Suppressor macrophage treated with lipopolysaccharide for 4 hours (primary cell): ENCODE measurements at places on chromosomes 4 and X.

- DNase-seq = no peak
Measured at GRCh38 chrX:124325732-124326131, 6.7 kb upstream of the TEX13D start.

- no peak for DNase-seq
Measured at GRCh38 chr4:139562839-139563238, 6.8 kb upstream of the SETD7 start.

GRCh38 chrX:146604196-146604595, 205.4 kb upstream of the CXorf51B start:
- no peak for DNase-seq

GRCh38 chrX:133497356-133497755, 82.1 kb upstream of the GPC4 start:
- DNase-seq = no peak

DNA sequence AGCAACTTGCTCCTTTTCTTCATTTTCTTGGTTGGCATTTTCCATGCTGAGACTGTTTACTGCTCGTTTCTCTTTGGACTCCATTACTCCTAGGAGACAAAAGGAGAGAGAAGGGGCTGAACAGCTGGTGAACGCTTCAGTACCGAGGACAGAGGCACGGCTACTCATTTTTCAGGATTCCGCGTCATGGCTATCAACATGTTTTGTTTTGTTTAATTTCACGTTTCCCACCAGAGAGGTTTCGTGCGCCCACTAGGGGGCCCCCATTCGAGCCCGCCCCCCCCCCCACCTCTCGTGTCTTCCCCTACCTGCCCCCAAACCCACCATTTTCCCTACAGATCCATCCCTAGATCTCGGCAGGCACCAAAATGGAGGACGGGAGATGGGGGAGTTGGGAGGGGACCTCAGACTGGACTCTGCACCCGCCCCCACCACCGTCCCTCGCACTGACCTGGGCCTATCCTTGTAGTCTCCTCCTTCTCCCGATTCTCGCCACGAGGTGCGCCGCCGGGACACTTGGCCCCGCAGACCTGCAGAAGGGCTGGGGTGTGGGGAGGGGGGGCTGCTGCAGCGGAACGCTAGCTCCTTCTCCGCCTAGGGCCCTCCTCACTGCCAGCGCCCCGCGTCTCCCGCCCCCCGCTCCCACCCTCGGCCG, 653 bp downstream of the BEX1 start:
- DNase-seq = peak; percentile 6

- DNase-seq = no peak
Measured at GRCh38 chr4:176653401-176654220, 139.1 kb downstream of the VEGFC start.

GRCh38 chrX:42673301-42673810, 104.6 kb downstream of the PPP1R2C start:
- DNase-seq = no peak

- DNase-seq = no peak
Measured at GRCh38 chr4:175935016-175935661, 123.1 kb upstream of the GPM6A start.

DNA sequence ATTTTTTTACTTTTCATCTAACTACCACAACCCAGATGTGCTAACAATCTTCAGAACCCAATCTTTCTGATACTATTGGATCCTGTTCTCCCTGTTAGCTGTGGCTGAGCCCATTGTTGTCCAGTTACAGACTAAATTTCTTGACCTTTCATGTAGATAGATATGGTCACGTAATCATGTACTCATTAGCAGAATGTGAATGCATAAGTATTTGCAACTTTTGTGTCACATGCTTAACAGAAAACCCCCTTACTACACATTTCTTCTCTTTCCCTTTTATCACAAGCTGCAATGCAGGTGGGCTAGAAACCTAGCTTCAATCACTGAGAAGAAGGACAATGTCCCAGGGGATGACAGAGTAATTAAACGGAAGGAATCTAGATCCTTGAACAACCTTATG, 13.1 kb upstream of the FAM13A start:
- DNase-seq = no peak

DNA sequence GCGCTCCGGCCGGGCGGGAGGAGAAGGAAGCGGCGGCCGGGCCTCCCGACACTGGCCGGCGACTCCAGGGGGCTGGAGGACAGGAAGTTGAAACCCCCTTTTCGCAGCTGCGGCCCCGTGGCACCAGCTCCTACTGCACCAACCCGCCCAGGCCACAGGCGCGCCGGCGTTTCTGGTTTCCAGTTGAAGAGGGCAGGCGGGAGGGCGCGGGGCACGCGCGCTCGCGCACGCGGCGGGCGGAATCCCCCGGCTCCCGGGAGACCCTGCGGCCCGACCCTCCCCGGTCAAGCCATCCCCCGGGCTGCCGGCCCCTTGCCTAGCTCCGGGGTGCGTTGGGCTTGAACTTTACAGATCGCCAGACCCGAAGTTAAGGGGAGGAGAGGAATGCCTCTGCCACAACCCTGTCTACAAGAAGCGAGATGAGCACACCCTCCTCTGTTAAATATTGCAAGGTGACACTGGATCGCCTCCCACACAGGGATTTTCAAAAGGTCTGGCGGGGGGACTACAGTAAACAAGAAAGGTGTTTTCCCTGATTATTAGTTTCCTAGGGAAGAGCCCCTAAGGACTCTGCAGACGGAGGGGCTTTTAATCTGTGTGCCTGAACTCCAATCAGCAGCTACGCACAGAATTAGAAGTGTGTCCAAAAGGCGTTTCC, 1.4 kb downstream of the ELOVL6 start:
- peak; percentile 53 for DNase-seq

DNA sequence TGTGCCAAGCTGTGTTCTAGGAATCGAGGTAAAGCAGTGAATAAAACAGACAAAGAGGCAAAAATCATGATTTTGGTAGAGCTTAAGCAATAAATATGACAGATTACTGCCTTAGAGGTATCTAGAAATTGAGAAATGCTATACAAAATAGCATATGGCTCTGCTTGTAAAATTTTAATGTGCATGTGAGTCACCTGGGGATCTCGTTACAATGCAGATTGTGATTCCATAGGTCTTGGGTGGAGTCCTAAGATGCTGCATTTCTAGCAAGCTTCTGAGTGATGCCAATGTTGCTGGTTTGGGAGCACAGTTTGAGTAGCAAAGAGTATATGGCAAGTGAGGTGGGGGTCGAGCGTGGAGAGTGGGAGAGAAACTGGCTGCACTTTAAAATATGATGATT, 697.3 kb upstream of the MAGEB2 start:
- DNase-seq = no peak

DNA sequence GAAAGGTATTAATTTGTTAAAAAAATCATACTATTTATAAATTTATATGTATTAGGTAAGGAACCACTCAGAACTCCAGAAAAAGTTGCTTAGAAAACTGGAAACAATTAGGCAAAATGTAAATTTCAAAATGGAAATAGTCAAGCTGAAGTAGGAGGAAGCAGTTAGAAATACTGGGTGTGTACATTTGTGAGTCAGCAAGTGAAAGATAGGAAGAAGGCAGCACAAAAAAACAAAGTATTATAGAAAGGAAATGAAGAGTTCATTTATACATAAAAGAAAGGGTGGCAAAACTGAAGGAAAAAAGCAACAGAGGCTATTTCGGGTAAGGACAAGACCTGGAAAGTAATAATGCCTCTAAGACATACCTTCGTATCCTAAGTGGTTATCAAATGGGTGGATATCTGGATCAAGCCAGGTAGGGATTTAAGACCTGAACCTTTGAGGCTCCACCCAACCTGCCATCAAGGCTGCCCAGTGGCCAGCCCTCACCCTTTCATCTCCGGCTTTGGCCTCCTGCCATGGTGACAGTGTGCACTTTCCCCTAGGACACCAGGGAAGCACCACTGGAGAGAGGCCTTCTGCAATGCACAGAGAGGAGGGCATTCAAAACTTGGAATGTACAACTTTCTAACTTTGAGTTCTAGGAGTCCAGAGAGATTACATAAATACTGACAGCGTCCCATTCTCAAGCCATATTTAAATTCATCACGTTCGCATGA, at the start of gene LRRC66:
LRRC66 (minus strand) TSS at position 428 of the 722 bp plus-strand sequence. CDS start 2,750 bp downstream, outside the sequence.
- DNase-seq = peak; percentile 12

DNA sequence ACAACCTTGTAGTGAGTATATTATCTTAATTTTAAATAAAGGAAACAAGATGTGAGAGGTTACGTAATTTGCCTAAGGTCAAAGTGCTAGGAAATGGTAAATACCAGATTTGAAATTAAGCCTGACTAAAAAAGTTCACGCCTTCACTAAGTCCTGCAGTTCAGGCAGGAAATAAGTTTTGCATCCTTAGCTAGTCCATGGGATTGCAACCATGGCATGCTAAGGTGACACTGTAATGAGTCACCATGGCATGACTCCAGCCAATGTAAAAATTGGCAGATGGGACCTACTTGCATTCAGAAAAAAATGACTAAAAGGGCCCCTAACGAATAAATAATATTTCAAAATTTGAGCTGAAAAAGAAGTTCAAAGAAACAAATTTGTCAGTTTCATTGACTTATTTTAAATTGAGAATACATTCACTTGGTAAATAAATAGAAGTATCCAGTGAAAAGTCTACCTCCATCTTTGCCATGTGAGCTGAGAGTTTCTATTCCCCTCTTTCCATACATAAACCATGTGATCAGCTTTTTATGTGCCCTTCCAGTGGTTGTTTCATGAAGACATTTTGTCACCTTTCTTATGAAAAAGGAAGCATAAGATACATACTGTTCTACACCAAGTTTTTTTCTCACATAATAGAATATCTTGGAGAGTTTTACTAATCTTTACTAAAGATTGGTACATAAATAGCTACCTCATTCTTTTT, 72.4 kb downstream of the ANKRD50 start:
- peak; percentile 22 for DNase-seq

GRCh38 chr4:98994474-98995182, 893 bp upstream of the METAP1 start:
- no peak for DNase-seq

DNA sequence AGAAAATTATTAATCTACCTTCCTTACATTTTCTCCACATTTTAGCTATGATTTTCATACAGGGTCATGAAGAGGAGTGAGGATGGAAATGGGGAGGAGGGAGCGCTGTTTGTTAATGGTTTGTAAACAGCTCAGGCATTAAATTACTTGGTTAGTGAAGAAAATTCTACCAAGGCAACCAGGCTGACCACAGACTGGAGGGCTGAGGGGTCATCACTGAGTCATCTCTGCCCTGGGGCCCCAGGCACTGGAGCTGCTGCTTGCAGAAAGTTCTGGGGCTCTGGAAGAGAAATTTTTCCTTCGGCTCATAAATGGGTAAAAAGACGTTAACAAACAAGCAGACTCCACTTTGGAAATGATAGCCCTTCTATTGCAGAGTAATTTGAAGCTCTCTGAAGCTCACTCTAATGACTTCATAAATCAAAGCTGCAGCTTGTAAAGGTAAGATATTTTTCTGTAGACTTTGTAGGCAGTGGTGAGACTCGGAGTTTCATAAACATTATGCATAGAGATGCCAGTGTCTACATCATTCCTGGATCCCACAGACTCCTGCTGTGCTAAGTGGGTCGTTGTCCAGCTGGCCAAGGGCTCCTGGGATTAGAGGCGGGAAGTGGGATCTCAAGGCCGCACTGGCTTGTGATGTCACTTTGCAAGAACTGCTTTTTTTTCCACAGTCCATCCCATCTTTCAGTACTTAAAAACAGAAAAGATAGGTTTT, 159.6 kb downstream of the PTTG2 start:
- no peak for DNase-seq

- no peak for DNase-seq
Measured at GRCh38 chr4:98692411-98692810, 34.0 kb upstream of the TSPAN5 start.

- DNase-seq = no peak
Measured at GRCh38 chr4:24243641-24244040, 340.7 kb downstream of the DHX15 start.

GRCh38 chrX:152451731-152451980, 541 bp upstream of the GABRA3 start:
- no peak for DNase-seq

DNA sequence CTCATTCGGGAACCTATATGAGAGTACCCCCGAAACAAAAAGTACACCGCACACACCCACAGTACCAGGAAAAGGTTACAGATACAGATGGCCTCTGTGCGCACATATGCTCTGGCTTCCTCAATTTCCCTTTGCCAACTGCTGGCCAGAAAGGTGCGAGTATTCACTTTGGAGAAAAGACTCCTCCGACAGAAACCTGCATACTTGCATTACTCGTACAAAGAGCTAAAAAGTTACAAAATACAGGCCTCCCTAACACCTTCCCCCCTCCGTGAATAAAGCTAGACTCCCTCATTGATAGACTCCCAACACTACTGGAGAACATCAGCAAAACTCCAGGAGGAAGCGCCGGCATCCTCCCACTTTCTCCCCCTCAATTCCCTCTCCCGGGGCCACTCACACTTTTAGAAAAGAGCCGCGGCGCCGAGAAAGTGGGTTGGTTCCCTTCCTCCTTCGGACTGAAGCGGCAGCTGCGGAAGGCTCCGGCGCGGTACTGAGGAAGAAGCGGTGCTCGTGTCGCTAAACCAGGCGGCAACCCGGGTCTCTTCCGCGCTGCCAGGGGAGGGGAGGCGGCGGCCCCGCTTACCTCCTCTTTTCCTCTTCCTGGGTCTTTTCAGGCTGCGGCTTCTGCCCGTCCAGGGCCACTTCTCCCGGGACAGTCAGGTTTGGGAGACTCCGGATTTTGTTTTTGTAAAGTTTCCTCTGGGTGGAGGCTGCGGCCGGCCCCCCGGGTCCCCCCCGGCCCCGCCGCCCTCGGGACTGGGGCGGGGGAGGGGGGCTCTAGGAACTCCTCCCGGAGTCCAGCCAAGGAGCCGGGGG, 1.1 kb downstream of the FBXW7 start:
- DNase-seq = peak; percentile 79

- DNase-seq = no peak
Measured at GRCh38 chr4:121765971-121766538, 1.1 kb upstream of the SMIM43 start.

DNA sequence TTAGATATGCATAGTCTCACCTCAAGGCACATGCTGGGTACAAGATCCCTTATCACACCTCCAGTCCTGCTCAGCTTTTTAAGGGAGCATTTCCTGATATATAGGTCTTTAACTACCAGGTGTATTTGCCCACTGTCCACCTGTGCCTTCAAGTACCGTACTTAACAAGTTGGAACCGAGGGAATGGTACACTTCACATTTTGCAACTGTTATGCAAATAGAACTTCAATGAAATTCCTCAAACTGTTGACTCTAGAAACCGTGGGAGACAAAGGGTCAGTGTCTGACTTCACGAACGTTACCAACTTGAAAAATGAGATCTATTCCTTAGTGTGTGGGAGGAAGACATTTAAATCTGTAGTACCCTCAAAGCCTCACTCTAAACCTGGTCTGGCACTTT, 5.2 kb downstream of the TRIM2 start:
- DNase-seq = no peak

DNA sequence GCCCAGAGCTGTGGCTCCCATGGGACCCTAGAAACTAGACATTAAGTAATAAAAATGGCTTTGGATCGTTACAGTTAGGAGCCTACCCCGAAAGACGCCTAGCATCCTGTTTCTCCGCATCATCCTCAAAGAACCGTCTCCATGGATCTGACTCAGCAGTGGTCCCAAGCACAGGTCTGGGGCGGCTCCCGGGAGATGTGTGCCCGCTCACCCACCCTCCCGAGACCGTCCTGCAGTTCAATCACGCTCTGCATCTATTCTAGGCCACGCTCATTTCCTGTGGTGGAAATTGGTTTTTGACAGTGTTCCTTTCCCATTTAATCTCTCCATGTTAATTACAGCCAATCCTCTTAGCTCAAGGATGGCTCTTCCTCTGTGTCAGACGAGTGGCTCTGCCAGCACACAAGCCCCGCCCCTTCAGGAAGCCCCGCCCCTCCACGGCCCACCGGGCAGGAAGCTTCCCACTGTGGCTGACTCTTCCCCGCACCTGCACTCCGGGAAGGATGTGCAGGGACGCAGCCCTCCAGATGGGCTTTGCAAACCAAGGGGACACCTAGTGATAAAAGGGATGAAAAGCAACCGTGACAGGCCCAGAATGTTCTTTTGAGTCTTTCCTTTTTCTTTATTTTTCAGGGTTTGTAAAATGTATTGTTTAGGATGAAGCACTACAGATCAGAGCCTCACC, 34.5 kb upstream of the HELT start:
- peak; percentile 46 for DNase-seq
